ENCODE measurements at places on chromosomes 7 and 10. TPM values are rescaled to one million over a fixed set of nuclear protein-coding genes. Genes with fewer than 3 reads are reported as not detected.

Gene WEE2
- not detected for total RNA-seq

Gene CXCL12
- total RNA-seq: 0.14 TPM

Gene TUBAL3
- total RNA-seq: 0.24 TPM

Gene COL13A1
- total RNA-seq: 0.21 TPM

Gene MAT1A
- total RNA-seq: 0.04 TPM

Gene OR2A7
- total RNA-seq: not detected

Gene RALA
- total RNA-seq: 32.2 TPM

Gene CTNNA3
- not detected for total RNA-seq

Gene MYH16
- 0.25 TPM for total RNA-seq

Gene NPSR1
- not detected for total RNA-seq

Gene ZNF716
- total RNA-seq: not detected

Gene GIMAP6
- total RNA-seq: not detected

Gene NYAP1
- 6.4 TPM for total RNA-seq

Gene TWIST1
- 2.8 TPM for total RNA-seq

Gene MRPS17
- 25.5 TPM for total RNA-seq

Gene PIK3CG
- not detected for total RNA-seq

Gene TET1
- total RNA-seq: 0.71 TPM

Gene SLC35G1
- 8.2 TPM for total RNA-seq

Gene MMD2
- total RNA-seq: not detected

Gene LRMDA
- total RNA-seq: 3.4 TPM

Gene SPDYE3
- not detected for total RNA-seq

Gene NANOS1
- 2.6 TPM for total RNA-seq

Gene SH2B2
- 3.5 TPM for total RNA-seq

Gene LBX1
- total RNA-seq: not detected

Gene MGMT
- total RNA-seq: 6.2 TPM

Gene TRIL
- total RNA-seq: not detected

Gene EGR2
- total RNA-seq: 0.38 TPM

Gene NRG3
- total RNA-seq: not detected

Gene TMEM196
- not detected for total RNA-seq

Gene H2BK1
- not detected for total RNA-seq

Gene CHN2
- 0.53 TPM for total RNA-seq

Gene SUGCT
- 1.5 TPM for total RNA-seq

Gene PTPRN2
- total RNA-seq: 0.54 TPM
